ENCODE measurements at places on chromosomes 2 and 18. TPM values are rescaled to one million over a fixed set of nuclear protein-coding genes. Genes with fewer than 3 reads are reported as not detected.

The C2orf66 gene
- not detected for total RNA-seq

The GATA6 gene
- 137 TPM for total RNA-seq

The KIAA1328 gene
- total RNA-seq = 6.7 TPM

The MOGAT1 gene
- total RNA-seq = not detected

The METAP1D gene
- 2.0 TPM for total RNA-seq

The IL37 gene
- total RNA-seq = not detected

The UGT1A3 gene
- not detected for total RNA-seq

The ACVR1C gene
- total RNA-seq = 1.0 TPM

The SOWAHC gene
- total RNA-seq = 10.9 TPM

The STON1 gene
- total RNA-seq = 12.1 TPM

The AUP1 gene
- total RNA-seq = 88.5 TPM

The RAMP1 gene
- total RNA-seq = 3.7 TPM

DNA sequence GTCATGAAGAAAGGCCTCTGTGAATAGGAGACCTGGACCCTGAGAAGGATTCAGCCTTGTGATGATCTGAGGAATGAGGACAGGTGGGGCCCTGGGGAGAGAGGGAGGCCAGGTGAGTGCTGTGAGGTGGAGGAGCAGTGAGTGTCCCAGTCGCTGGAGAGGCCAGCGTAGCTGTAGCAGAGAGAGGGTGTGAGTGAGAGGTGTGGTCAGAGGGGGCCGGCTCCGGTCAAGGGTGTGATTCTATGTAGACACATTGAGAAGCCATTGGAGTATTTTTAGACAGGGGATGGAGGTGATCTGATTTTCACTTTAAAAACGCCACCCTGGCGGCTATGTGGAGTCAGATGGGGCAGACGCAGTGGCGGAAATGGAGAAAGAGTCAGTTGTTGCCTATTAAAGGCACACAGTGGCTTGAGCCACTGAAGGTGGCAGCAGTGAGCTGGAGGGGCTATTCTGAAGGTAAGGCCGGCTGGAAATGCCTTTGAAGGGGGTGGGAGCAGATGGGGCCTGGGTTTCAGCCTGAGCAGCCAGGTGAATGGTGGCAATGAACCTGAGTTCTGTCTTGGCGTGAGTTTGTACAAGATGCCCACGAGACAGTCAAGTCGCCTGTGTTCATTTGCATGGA is 55.6 kb downstream of the GREB1 start:
- no peak for DNase-seq

GRCh38 chr2:46256563-46257142 is 40.6 kb upstream of the EPAS1 start:
- DNase-seq = no peak

GRCh38 chr2:11389052-11389420 is 44.6 kb upstream of the ROCK2 start:
- no peak for DNase-seq

DNA sequence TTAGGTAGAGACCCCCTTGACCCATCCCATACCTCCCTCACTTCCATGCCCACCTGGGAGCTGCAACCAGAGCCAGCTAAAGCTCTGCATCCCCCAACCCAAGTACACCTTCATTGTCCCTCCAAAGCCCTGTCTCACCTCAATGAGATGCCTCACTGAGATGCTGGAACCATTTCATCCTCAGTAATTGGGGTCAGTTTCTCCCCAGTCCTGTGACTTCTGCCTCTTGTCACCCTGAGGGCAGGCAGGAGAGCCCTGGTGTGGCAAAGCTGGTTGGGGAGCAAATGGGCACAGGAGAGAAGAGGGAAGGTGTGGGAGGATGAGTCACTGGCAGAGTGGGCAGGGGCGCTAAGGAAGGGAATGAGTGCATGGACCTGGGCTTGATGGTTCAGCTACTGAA is 27.9 kb upstream of the NT5DC4 start:
- no peak for DNase-seq

DNA sequence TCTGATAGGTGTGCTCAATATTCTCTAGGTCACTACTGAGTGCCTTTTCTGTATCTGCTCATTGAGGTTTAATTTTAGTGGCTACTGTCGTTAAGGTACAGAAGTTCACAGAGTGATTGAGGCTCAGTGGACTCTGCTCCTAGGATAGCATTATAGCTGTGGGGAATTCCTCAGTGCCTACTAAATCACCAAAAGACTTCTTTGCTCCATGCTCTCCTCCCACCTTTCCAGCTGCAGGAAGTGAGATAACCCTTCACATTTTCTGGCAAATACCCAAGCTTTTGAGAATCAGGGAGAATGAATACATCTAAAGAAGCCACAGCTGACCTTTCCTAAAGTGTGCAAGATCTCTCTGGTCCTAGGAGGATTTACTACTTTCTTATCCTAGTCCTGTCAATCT is 95.2 kb upstream of the FSIP2 start:
- DNase-seq = no peak

DNA sequence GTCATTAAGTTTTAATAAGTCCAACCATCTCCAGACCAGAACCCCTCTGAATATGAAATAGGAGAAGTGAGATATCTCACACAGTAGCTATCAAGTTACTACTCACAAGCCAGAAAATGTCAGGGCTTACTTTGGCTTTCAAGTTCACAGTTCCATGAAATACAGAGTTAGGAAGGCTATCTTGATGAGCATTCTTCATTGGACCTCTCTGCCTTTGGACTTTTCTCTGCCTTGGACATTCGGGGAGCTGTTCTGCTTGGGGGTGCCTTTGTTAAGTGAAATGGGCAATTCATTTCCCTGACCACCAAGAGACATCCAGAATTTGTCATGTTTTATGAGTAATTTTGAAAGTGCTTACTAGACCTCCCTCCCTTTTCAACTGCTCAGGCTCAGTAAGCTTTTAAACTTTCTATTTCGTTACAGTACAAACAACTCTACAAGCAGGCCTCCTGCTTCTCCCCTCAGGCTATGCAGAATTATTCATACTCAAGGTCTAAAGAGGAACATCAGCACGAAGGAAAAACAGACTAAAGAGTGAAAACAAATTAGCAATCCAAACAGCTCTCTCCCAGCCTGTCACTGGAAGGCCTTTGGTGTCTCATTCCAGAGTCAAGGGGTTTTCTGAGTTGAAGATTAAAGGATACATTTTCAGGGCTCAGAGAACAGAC is 95.3 kb downstream of the MREG start:
- no peak for DNase-seq

DNA sequence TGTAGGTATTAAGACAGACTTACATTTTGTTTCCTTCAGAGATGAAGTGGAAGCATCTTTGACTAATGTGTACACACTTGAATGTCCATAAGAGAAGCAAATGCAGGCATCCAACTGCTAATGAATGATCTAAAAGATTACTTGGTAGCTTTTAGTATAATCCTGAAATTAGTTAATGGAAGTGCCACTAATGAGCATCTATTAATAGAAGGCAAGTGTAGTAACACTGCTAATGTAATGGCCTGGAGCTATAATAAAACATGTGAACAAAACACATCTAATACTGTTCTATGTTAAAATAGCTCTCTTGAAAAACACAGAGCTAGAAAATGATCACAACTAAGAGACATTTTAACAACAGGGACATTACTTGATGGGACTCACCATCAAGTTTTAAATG is 225.3 kb downstream of the SLC8A1 start:
- DNase-seq = no peak

- no peak for DNase-seq
Measured at GRCh38 chr2:145302886-145303285, 783.0 kb upstream of the ZEB2 start.

GRCh38 chr2:47346-47725 is 1.0 kb upstream of the FAM110C start:
- no peak for DNase-seq

- no peak for DNase-seq
Measured at GRCh38 chr2:39772086-39772811, 6.8 kb downstream of the THUMPD2 start.

DNA sequence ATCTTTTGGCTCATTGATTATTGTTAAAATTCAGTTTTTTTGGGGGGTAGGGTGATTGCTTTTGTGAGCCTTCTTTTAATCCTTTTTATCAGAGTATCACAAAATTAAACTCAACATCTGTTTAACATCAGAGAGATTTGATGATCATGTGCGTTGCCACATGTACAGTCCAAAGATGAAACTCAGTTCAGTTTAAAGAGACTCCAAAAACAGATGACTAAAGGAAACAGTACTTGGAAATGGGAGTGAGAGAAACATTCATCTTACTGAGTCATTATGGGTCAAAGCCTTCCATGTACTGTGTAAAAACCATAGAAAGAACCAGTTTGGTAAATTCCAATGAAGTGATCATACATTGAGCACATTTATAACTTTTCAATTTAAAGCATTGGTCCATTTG is 53.0 kb downstream of the LYPD6 start:
- DNase-seq = no peak

GRCh38 chr2:165164201-165164600 is 39.6 kb downstream of the SCN3A start:
- DNase-seq = no peak

GRCh38 chr2:241359481-241360045 is 3.5 kb downstream of the FARP2 start:
- DNase-seq = no peak

- DNase-seq = no peak
Measured at GRCh38 chr2:204692790-204693189, 147.5 kb downstream of the PARD3B start.

DNA sequence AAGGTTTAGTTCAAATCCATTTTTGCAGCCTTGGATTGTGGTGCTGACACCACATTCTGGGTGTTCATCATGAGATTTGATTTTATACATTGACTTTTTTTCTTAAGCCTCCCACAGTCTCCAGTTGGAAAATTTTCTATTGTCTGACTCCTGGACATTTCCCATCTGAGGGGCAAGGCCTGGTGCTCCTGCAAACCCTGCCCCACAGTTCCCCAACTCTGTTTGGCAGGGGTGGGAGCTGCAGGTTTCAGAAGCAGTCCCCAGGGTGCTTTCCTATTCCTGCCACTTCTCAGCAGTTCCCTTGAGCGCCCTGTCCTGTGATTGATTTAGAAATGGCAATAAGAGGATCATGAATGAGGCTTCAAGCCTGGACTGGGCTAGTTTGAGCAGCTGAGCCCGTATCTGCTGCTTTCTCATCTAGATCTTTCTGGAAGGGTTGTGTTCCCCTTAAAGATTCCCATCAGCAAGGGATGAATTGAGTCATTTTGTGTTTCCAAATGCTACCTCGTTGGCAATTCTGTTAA is 77.0 kb downstream of the CIB4 start:
- DNase-seq = no peak

GRCh38 chr2:240231838-240232244 is 91.4 kb upstream of the OTOS start:
- DNase-seq = peak; percentile 30

DNA sequence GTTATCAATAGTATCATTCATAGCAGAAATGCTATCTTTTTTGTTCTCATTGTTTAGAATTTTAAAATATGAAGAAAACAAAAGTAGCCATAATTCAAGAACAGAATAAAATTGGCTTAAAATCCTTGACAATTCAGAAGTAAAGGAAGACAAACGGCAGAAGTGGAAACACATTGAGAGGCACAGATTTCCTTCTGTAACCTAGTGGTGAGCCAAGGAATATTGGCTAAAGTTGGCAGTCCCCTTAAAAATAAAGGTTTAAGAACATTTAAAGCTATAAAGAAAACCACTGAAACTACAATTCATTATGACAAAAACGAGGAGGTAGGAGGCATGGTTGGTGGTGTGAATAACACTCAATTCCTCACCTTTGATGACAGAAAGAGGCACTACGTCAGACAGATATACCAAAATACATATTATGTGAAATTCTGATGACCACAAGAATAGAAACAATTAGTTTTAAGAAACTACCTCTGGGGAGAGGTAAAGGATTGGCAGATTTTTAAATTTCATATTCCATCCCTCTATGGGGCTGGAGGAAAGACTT is 42.3 kb downstream of the SFT2D3 start:
- no peak for DNase-seq

GRCh38 chr18:59900222-59901128 is 679 bp downstream of the PMAIP1 start:
- no peak for DNase-seq

GRCh38 chr18:63422864-63423304 is 608 bp upstream of the VPS4B start:
- no peak for DNase-seq

DNA sequence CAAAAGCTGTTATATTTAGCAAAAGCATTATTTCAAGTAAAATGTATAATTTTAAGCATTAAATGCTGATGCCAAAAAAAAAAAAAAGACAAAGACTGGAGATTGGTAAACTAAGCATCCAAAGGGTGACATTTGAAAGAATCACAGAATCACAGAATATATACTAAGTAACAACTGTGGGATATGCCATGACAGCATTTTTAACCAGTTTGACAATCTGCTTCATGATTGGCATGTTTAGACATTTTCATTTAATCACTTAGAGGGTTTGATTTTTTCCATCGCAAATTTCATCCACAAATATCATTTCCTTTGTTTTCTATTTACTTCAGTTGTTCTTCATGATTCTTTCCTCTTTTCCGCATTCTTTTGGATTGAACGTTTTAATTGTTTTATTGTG is 66.9 kb upstream of the TMEM18 start:
- DNase-seq = no peak

- no peak for DNase-seq
Measured at GRCh38 chr2:218229851-218230250, 12.9 kb downstream of the ARPC2 start.

DNA sequence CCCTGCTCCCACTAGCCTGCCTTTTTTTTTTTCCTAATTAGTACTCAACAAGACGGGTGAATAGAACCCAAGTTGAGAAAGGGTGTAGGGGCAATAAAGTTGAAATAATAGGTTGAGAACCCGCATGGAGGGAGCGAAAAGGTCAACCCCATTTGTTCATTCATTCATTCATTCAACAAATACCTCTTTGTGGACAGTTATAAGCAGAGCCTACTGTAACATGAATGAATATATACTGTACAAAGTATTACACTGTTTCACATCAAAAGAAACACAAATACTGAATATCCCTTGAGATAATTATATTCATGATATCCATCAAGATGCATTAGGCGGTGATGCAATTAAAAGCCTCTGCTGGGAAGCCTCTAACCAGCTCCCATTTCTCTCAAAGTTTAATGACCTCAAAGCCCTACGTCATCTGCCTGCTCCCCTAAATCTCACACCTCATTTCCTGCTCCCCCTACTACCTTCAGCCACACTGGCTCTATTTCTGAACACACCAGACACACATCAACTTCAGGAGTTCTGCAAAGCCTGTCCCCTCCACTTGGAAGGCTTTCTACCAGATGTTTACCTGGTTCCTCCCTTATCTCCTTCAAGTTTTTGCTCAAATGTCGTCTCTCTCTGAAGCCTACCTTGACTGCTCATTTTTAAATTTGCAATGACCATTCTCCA is 1.4 kb upstream of the NBAS start:
- DNase-seq = no peak

GRCh38 chr2:101398116-101398821 is 11.0 kb upstream of the CREG2 start:
- DNase-seq = no peak
